ENCODE measurements at places on chromosomes 4 and X. TPM values are rescaled to one million over a fixed set of nuclear protein-coding genes. Genes with fewer than 3 reads are reported as not detected.
A peak's percentile ranks its signal among the peaks of the same experiment; 100 is the strongest.

DNA sequence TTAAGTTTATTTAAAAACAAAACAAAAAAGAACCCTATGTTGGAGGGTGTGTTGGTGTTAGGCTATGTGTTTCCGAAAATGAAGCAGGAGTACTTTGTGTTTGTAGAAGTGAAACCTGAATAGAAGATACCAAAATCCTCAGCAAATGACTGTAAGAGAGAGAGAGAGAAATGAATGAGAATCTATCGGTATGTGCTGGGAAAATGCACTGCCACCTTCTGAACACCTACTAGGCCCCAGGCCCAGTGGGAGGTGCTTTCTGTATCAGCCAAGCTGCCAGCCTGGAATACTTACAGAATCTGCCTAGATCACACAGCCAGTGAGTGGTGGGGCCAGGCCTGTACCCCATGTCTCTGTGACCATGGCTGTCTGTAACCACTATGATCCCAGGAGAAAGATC is 14.9 kb upstream of the PIM2 start:
- DNase-seq: no peak

DNA sequence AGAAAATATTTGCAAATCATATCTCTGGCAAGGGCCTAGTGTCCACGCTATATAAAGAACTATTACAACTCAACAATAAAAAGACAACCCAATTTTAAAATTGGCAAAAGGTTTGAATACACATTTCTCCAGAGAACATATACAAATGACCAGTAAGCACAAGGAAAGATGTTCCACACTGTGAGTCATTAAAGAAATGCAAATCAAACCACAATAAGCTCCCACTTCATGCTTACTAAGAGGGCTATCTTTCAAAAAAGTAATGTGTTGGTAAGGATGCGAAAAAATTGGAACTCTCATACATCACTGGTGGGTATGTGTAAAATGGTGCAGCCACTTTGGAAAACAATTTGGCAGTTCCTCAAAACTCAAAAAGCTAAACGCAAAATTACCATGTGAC is 884.0 kb upstream of the INTU start:
- DNase-seq: no peak

DNA sequence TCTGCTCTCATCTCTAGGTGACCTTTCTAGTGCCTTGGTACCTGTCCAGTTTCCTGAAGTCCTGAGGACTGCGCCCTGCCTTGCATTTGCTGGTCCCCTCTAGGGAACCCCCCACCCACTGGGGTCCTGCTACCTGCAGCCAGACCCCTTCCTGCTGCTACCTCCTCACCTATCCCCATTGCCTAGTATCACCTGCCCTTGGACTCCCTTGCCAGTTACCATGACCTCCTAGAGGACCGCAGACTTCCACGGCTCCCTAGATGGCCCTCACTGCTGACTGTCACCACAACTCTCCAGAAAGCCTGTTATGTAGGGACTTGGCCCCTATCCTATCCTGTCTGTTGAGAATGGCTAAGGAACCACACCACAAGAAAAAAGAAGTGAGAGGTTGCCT is 166.6 kb downstream of the EFNB1 start:
- DNase-seq: no peak

DNA sequence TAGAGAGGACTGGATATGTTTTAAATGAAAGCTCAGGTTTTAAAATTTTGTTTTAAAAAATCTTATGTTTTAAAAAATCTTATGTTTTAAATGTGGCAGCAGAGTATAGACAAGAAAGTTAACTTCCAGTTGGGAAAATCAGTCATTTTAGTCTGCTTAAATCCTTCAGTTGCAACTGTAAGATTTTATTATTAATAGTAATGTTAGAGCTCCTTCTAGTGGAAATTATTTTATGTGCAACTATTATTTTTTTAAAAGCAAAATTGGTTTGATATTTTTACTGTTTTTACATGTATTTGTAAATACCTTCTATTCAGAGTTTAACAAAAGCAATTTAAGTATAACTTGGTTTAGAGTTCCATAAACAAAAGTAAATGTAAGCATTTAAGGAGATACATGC is 8.5 kb upstream of the NUDT6 start:
- no peak for DNase-seq

GRCh38 chr4:77360451-77360850 is 203.4 kb downstream of the CCNG2 start:
- no peak for DNase-seq

- peak; percentile 33 for DNase-seq
Measured at GRCh38 chr4:183347146-183347545, 24.9 kb upstream of the CLDN24 start.

NMU gene
- total RNA-seq: not detected

SLC25A14 gene
- total RNA-seq: 3.1 TPM

SOD3 gene
- 1.5 TPM for total RNA-seq

ANXA10 gene
- total RNA-seq: 31.4 TPM
